ENCODE measurements at places on chromosomes 13 and 19.
A peak's percentile ranks its signal among the peaks of the same experiment; 100 is the strongest.

- H3K4me1 ChIP-seq = no peaks in the 10 kb centered on the region
- no peak overlapping the region for H3K4me3 ChIP-seq
- no peaks in the 10 kb centered on the region for H3K36me3 ChIP-seq
- no peaks in the 10 kb centered on the region for H3K27me3 ChIP-seq
- no peak for DNase-seq
Measured at GRCh38 chr13:101530293-101530692, 77.8 kb downstream of the ITGBL1 start.

DNA sequence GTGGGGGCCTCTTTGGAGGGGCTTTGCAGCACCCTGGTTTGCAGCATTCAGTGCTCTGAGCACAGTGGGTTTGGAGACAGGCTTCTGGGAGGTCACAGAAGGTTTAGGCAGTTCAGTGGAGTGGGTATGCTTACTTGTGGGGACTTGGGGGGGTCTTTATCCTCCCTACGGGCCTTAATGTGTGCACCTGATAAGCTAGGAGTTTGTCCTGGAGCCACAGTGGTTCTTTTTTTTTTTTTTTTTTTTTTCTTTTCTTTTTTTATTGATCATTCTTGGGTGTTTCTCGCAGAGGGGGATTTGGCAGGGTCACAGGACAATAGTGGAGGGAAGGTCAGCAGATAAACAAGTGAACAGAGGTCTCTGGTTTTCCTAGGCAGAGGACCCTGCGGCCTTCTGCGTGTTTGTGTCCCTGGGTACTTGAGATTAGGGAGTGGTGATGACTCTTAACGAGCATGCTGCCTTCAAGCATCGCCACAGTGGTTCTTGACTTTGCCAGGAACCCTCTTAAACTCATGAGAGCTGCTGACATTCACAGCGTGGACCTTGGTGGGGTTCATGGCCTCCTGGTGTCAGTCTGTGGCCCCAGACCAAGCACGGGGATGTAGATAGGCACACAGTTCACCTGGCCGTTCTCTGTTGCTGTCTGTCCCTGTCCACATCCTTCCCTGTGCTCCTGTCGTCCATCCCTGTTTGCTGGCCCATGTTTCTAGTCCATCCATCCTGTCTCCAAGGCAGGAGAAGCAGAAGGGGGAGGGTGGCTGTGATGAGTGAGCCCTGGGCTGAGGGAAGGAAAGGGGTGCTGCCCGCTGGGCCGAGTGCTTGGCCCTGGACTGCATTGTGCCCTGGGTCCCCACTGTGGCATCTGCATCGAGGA, 2.7 kb downstream of the EGLN2 start:
- H3K27ac ChIP-seq = peak overlapping the region; percentile 86
- H3K27me3 ChIP-seq = no peaks in the 10 kb centered on the region
- no peak overlapping the region for H3K4me3 ChIP-seq

- no peaks in the 10 kb centered on the region for H3K27me3 ChIP-seq
- DNase-seq = no peak
- peaks cover 47% of the 10 kb centered on the region for H3K4me1 ChIP-seq
- peaks cover 18% of the 10 kb centered on the region for H3K36me3 ChIP-seq
- H3K4me3 ChIP-seq = no peak overlapping the region
- H3K27ac ChIP-seq = peak overlapping the region; percentile 63
Measured at GRCh38 chr19:38734426-38735256, 9.6 kb downstream of the CAPN12 start.

DNA sequence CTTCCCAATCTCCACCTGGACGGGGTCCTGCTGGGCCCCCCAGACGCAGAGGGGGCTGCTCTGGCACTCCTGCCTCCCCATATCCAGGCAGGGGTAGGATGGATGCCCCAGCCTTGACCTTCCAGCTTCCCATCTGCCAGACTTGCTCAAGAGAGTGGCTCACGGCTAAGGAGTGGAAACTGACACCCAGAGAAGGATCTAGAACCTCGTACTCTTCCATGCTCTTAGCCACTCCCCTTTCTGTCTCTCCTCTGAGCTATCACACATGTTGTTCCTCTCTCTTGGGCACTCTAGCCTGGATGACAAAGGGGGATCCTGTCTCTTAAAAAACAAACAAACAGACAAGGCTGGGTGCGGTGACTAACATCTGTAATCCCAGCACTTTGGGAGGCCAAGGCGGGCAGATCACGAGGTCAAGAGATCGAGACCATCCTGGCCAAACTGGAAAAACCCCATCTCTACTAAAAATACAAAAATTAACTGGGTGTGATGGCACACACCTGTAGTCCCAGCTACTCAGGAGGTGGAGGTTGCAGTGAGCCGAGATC, 12.2 kb upstream of the FUT5 start:
- peaks cover 11% of the 10 kb centered on the region for H3K4me1 ChIP-seq
- no peaks in the 10 kb centered on the region for H3K36me3 ChIP-seq
- peak overlapping the region; percentile 51 for H3K27ac ChIP-seq
- no peaks in the 10 kb centered on the region for H3K27me3 ChIP-seq
- no peak overlapping the region for H3K4me3 ChIP-seq
- no peak for DNase-seq
